ENCODE measurements at places on chromosomes 16 and 17. TPM values are rescaled to one million over a fixed set of nuclear protein-coding genes. Genes with fewer than 3 reads are reported as not detected.

SPATA32 gene
- not detected for total RNA-seq

- peaks cover 40% of the 10 kb centered on the region for H3K4me1 ChIP-seq
- H3K27ac ChIP-seq: peak overlapping the region; percentile 98
- no peaks in the 10 kb centered on the region for H3K27me3 ChIP-seq
- no peaks in the 10 kb centered on the region for H3K36me3 ChIP-seq
- DNase-seq: no peak
These were observed 2.7 kb downstream of the ZZEF1 start for GRCh38 chr17:4140125-4140524.

- DNase-seq: no peak
- no peaks in the 10 kb centered on the region for H3K36me3 ChIP-seq
- H3K4me3 ChIP-seq: no peak overlapping the region
- H3K27me3 ChIP-seq: no peaks in the 10 kb centered on the region
- H3K4me1 ChIP-seq: no peaks in the 10 kb centered on the region
These were observed 102.7 kb downstream of the CLEC16A start for GRCh38 chr16:11047057-11047456.

DNA sequence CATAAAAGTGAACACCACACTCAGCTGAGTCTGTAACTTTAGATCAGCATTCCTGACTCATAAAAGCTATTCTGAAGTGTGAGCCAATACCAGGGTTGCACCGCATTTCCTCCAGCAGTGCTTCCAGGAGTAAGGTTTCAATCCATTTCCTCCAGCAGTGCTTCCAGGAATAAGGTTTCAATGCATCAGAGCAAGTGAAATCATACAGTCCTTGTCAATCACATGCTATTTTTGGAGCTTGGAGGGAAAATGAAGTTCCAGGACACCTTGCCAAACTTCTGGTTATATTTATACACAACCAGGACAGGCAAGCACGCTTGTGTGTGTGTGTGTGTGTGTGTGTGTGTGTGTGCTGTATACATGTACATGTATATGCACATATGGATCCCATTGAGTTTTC is 327.6 kb downstream of the GRIN2A start:
- no peaks in the 10 kb centered on the region for H3K36me3 ChIP-seq
- H3K4me3 ChIP-seq: no peak overlapping the region
- DNase-seq: no peak
- H3K27me3 ChIP-seq: no peaks in the 10 kb centered on the region
- H3K27ac ChIP-seq: no peak overlapping the region
- H3K4me1 ChIP-seq: no peaks in the 10 kb centered on the region

GRCh38 chr17:41717408-41718286 is 5.5 kb downstream of the GAST start:
- H3K36me3 ChIP-seq: no peaks in the 10 kb centered on the region
- no peaks in the 10 kb centered on the region for H3K4me1 ChIP-seq
- H3K27ac ChIP-seq: no peak overlapping the region
- H3K27me3 ChIP-seq: no peaks in the 10 kb centered on the region

DNA sequence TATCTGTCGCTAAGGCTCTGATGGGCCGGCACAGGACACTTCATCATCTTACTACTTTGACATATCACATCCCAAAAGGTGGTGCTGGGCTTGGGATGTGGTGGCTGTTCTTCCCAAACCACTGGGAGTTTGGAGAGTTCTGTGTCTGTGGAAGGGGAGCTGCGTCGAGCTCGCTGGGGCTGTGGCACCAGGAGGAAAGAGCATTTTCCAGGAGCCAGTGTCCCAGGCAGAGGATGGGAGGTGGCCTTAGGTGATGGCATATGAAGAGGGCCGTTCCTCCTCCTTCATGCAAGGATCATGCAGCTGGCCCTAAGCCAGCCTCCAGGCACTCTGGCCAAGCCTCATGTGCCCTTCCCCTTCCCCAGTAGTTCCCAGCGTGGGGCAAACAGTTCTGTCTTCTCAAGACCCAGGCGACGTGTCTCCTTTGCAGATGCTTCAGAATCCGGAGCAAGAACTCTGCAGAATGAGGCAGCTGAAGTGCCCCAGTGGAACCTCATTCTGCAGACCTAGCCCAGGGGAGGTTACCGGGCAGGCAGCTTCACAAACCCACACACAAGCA is 89.4 kb upstream of the TNRC6C start:
- no peak for DNase-seq
- H3K27me3 ChIP-seq: no peaks in the 10 kb centered on the region
- no peak overlapping the region for H3K27ac ChIP-seq
- H3K36me3 ChIP-seq: no peaks in the 10 kb centered on the region
- H3K4me1 ChIP-seq: peaks cover 5% of the 10 kb centered on the region

DNA sequence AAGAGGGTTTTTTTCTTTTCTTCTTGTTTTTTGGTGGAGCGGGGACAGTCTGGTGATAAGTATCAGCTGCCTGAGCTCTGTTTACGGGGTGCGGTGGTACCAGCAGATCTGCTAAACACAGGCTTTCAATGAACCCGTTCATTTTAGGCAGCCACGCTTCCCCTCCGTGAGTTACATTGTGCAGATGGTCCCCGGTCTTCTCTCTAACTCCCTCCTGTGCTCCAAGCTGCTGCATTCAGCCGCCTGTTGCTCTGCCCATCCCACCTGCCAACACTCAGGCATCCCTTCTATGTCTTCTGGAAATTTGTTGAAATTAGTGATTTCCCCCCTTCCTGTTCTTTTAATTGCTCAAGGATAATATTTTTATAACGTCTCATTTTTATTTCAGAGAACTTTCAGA is 82.1 kb upstream of the ELAC2 start:
- H3K4me3 ChIP-seq: no peak overlapping the region
- H3K36me3 ChIP-seq: no peaks in the 10 kb centered on the region
- H3K27ac ChIP-seq: no peak overlapping the region
- no peak for DNase-seq

DNA sequence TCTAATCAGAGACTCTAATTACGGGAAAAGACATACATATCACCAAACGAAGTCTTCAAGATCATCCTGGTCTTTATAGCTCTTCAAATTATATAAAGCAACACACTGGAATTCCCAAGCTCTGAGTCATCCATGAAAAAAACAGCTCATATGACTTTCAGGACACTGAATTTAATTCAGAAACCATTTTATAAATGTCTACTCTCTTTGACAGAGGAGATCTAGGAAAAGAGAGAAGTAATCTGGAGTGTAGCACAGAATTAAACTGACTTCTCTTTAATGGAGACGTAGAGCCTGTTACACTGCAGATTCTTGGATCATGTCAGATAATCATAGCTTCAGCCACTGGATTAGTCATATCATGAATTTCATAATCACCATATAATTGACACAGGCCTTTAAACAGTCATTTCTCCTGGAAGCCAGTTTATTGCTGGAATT is 86.8 kb upstream of the WSB1 start:
- DNase-seq: no peak
- H3K27me3 ChIP-seq: no peaks in the 10 kb centered on the region

CHST5 gene
- total RNA-seq: 107 TPM

C16orf86 gene
- total RNA-seq: 1.1 TPM

DNA sequence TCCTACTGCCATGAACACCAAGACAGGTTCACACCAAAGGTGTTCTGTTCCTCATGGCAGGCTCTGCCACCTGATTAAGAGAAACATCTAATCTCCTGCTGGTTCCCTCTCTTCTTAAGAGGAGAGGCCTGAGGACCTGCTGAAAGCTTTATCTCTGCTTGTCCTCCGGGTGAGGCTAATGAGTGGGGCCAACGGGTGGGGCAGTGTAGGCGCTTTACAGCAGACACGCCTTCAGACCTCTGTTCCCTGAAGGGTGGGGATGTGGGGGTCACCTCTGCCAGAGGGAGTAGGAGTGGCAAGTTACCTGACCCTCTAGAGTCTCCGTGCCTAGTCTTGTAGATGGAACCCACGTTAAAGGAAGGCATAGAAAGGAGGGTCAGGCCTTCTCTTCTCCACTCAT is 4.2 kb upstream of the MRM1 start:
- peaks cover 13% of the 10 kb centered on the region for H3K4me1 ChIP-seq
- no peak overlapping the region for H3K4me3 ChIP-seq
- DNase-seq: peak; percentile 79
- H3K27me3 ChIP-seq: no peaks in the 10 kb centered on the region
- H3K27ac ChIP-seq: peak overlapping the region; percentile 62
- H3K36me3 ChIP-seq: no peaks in the 10 kb centered on the region

GRCh38 chr17:57766318-57766943 is 21.3 kb upstream of the CCDC182 start:
- H3K4me1 ChIP-seq: no peaks in the 10 kb centered on the region
- no peak overlapping the region for H3K27ac ChIP-seq
- no peak overlapping the region for H3K4me3 ChIP-seq
- no peak for DNase-seq
- H3K36me3 ChIP-seq: no peaks in the 10 kb centered on the region
- no peaks in the 10 kb centered on the region for H3K27me3 ChIP-seq

DNA sequence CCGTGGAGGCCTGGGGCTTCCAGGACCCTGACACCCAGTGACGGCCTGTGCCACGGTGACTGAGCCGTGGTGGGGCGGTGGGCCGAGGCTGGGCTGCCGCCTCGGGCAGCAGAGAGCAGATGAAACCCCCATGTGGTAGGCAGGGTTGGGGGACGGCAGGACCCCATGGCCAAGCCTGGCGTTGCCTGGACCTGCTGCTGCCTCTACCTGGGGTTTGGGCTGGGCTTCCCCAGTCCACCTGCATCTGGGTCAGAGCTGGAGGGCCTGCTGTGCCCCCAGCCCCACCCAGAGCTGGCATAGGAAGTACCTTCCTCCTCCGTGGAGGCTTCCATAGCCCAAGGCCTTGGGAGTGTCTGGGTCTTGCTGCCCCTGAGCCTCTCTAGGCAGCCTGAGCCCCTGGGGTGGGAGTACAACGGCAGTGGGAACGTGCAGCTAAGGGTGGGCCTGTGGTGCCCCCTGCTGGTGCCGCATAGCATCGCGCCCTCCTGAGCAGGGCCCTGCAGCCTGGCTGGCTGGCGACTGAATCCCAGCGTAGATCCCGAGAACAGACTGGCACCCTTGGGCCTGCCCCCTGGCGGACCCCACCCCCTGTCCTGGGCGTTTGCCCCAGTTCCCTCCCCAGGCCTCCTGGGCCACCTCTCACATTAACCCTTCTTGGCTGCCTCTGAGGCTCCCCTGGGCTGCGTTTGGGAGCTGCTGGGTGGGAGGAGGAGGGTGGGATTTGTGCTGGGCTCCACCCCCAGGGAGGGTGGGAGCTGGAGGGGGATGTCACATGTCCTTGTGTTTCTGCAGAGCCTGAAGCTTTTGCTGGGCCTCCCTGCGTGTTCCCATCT is 12.6 kb upstream of the ATP6V0C start:
- H3K27me3 ChIP-seq: no peaks in the 10 kb centered on the region
- DNase-seq: peak; percentile 82
- H3K4me3 ChIP-seq: peak overlapping the region; percentile 5
- no peak overlapping the region for H3K27ac ChIP-seq
- H3K36me3 ChIP-seq: no peaks in the 10 kb centered on the region
- peaks cover 6% of the 10 kb centered on the region for H3K4me1 ChIP-seq

GRCh38 chr16:9357829-9358228 is 266.4 kb downstream of the HAPSTR1 start:
- H3K27me3 ChIP-seq: no peaks in the 10 kb centered on the region
- no peak overlapping the region for H3K4me3 ChIP-seq
- no peaks in the 10 kb centered on the region for H3K4me1 ChIP-seq
- no peak for DNase-seq
